ENCODE measurements at places on chromosomes 2 and 18.

- DNase-seq, result no peak
Observed at GRCh38 chr2:210167227-210167626, 4.0 kb downstream of the KANSL1L start.

DNA sequence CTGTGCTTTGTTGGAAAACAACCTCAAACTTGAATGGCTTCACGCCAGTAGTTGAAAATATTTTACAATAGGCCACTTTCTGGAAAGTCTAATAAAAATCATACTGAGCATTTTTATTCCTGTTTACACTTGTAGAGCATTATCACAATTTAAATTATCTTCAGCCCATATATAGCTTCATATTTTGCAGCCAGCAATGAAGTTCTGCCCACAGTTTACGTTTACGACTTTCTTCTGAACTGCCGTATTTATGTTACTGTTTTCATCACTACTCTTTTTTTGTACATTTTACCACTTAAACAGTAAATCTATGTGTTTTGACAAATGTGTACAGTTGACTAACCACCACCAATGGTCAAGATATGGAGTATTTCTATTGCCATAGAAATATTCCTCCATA, 86.2 kb downstream of the COPS8 start:
- DNase-seq, result no peak

DNA sequence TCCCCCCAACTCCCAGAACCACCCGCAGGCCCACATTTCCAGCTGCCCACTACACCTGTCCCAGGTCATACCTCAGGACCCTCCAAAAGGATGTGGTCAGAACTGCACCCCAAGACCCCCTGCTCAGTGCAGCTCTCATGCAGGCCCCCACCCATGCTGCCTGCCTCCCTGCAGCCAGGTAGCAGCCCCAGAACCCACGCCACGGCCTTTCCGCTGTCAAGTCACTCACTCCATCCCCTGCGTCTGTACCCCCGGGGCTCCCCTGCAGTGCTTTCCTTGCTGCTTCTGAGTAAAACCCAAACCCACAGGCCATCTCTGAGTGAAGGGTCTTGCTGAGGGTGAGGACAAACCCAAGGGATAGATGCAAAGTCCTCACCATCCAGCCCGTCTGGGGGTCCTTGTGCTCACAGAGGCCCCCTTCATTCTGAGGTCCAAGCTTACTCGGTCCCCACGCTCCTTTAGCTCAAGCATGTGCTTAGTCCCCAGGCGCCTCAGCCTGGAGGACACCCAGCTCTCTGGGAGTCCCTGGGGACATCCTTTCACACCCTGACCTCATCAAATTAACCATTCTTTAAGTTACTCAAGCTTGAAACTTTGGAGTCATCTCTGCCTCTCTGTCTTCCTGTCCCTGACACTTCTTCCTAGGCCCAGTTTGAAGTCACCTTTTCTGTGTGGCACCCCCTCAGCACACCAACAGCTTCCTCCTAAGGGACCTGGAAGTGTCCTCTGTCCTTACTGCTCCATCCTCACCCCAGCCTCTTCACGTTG, 130.1 kb downstream of the SMAD7 start:
- DNase-seq, result no peak

DNA sequence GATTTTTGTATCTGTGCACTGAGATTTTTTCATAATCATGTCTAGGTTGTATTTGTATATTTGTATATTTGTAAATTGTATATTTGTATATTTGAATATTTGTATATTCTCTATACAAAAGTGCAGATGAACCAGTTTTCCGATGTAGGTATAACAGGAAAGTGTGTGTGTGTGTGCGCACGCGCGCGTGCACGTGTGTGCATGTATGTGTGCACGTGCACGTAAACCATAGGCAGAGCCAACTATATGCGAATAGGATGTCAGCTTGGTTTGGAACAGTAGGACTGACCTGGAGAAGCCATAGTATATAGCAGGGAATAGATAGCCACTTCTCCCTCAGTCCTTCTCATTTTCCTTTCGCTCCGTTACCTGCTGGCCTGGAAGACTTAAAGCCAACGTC, 565.8 kb downstream of the XIRP2 start:
- DNase-seq, result no peak

DNA sequence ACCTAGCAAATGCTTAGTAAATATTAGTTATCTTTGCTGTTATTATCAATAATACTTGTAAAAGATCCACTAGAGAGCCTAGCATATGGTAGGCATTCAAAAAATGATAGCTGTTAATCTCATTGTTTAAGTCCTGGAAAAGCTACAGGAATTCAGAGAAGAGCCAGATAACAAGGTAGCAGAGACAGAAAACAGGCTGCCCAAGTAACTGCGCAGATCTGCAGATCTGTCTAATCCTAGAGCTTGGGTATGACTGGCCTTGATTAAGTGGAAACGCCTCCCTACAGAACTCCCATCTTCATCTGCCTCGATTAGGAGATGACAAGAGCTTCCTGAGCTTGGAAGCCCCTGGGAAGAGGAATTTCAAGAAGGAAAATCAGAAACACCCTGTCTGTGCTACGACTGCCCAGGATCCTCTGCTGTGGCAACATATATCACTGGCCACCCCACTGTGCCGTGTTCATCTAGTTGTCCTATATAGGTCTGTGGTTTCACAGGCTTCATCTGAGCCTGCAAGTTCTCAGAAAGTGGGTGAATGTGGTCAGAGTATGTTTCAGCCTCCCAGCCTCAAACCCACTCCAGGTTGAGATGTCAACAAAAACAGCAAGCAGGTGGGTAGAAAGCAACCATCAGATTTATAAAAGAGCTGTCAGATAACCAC, 151.5 kb upstream of the PKDCC start:
- no peak for DNase-seq

GRCh38 chr2:37672870-37673184, 1.4 kb upstream of the CDC42EP3 start:
- DNase-seq, result no peak
